Astrocyte of the spinal cord (primary cell): ENCODE measurements at places on chromosomes 5 and 9.

- DNase-seq = no peak
These were observed 27.5 kb downstream of the TGFBI start for GRCh38 chr5:136056336-136056735.

DNA sequence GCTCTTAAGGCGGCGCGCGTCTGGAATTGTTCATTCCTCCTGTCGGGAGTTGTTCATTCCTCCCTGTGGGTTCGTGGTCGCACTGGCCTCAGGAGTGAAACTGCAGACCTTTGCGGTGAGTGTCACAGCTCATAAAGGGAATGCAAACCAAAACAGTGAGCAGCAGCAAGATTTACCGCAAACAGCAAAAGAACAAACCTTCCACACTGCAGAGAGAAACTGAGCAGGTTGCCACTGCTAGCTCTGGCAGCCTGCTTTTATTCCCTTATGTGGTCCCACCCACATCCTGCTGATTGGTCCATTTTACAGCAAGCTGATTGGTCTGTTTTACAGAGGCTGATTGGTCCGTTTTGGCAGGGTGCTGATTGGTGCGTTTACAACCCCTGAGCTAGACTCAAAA is 1365.3 kb upstream of the WWC1 start:
- no peak for DNase-seq

- DNase-seq = no peak
These were observed 617 bp downstream of the PPP6C start for GRCh38 chr9:125189011-125189360.

GRCh38 chr9:92186631-92187030 is 71.4 kb upstream of the SPTLC1 start:
- no peak for DNase-seq

DNA sequence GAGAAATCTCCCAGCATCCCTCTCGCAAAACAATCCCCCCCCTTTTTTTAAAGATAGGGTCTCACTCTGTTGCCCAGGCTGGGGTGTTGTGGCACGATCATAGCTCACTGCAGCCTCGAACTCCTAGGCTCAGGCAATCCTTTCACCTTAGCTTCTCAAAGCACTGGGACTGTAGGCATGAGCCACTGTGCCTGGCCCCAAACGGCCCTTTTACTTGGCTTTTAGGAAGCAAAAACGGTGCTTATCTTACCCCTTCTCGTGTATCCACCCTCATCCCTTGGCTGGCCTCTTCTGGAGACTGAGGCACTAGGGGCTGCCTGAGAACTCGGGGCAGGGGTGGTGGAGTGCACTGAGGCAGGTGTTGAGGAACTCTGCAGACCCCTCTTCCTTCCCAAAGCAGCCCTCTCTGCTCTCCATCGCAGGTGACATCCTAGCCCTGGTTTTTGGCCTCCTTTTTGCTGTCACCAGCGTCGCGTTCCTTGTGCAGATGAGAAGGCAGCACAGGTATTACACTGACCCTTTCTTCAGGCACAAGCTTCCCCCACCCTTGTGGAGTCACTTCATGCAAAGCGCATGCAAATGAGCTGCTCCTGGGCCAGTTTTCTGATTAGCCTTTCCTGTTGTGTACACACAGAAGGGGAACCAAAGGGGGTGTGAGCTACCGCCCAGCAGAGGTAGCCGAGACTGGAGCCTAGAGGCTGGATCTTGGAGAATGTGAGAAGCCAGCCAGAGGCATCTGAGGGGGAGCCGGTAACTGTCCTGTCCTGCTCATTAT is 6.8 kb downstream of the CA9 start:
- DNase-seq = peak; percentile 39

DNA sequence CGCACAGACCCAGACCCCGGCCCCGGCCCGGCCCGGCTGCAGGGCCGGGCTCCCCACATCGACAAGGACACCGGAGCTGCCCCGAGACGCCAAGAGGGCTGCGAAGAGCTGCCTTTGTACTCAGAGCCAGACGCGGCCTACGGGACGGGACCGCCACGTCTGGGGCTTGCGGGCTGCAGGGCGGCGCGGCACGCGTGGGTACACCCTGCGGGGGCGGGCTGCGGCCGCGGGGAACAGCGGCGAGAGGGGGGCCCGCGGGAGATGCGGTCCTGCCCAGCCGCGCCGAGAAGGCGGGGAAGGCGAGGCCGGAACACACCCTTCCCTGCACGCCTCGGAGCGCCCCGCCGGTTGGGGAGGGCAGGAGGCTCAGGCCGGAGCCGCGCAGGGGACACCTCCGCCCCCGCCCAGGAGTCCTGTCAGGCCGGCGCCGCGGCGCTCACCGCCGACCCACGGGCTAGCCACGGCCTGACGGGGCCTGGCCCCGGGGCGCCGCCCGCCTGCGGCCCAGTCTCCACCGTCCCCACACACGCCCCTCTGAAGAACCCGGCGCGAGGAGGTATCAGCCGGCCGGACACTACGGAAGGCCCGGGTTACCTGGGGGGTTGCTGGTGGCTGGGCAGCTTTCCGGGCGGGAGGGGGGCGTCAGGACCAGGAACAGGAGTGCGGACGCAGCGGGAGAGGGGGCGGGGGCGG is 478 bp downstream of the RAB14 start:
- DNase-seq = no peak

DNA sequence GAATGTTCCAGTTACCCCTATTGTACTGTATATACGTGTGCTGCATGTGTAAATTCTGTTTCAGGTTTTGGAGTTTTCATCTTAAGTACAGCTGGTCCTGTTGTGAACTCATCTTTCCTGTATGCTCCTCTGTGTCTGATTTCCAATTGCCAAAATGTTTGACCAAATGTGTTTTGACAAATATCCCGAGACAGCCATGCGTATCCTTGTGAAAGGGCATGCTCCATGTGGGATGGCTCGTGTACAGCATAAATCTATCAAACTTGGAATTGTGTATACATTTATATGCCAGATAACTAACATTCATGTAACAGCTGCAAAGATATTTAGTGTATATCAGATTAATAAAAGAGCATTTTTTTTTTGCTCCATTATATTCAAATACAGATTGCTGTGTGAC is 69.5 kb upstream of the IQGAP2 start:
- no peak for DNase-seq
